ENCODE measurements at places on chromosomes 6 and 20.

DNA sequence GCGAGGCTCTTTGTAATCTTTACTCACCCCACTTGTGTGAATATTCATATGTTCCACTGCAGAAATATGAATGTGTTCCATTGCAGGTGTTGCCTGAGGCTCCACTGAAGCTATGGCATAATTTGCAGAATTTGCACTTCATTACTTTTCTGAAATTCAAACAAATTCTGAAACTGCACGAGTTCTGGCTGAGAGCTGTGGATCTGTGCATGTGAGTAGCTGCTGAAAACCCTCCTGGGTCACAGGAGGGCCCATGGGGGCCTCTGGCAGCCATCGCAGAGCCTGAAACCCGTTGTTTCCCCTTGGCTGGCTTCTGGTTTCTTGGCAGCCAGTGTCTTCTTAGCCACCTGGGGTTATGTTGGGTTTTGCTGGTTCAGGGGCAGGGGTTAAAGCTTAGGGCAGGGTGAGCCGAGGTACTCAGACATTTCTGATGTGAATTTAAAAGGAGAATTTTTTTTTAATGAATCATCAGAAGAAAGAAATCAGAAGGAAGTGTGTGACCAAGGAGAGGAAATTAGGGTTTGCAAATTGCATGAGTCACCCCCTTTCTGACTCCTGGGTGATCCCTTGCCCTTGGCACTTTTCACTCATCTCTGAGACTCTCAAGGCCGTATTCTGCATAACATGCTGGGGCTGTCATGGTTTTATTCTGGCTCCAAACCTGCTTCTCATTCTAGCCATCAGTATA, 40.6 kb downstream of the TOX2 start:
- DNase-seq, result peak; percentile 97

GRCh38 chr6:165842281-165842936, 179.4 kb upstream of the PDE10A start:
- no peak for DNase-seq

GRCh38 chr20:37144856-37145404, 34.2 kb upstream of the RPN2 start:
- DNase-seq, result no peak

GRCh38 chr6:156688620-156688971, 88.6 kb upstream of the ARID1B start:
- DNase-seq, result no peak

GRCh38 chr6:16316741-16317251, 78.4 kb downstream of the GMPR start:
- no peak for DNase-seq

- no peak for DNase-seq
Observed at GRCh38 chr6:22556266-22556665, 13.1 kb upstream of the HDGFL1 start.

GRCh38 chr20:57398231-57398821, 7.1 kb downstream of the RBM38 start:
- no peak for DNase-seq

DNA sequence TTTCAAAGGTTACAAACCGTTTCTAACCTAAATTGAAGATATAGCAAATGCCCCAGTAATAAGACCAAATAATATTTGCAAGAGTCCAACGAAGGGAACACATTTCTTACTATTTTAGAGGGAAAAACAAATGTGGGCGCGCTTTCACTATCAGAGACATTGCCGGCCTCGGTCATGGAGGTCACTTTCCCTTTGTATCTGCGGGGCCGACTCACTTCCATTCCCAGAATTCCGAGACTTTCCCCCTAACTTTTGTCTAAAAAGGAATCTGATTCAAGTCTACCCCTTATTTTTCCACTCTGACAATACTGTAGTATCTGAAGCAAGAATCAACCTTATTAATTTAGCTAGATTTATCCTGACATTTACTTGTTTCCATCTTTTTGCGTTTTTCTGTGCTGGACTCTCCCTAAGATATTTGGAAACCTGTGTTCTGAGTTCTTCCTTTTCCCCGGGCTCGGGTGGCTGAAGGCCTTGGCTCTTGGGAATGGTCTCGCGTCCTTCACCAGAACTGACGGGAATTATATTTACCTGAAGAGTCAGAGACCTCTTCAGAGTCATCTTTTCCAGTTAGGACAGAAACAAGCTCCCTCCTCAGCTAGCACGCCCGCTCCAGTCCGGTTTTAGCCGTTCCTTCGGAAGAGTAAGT, 71.8 kb upstream of the ZNF184 start:
- no peak for DNase-seq

DNA sequence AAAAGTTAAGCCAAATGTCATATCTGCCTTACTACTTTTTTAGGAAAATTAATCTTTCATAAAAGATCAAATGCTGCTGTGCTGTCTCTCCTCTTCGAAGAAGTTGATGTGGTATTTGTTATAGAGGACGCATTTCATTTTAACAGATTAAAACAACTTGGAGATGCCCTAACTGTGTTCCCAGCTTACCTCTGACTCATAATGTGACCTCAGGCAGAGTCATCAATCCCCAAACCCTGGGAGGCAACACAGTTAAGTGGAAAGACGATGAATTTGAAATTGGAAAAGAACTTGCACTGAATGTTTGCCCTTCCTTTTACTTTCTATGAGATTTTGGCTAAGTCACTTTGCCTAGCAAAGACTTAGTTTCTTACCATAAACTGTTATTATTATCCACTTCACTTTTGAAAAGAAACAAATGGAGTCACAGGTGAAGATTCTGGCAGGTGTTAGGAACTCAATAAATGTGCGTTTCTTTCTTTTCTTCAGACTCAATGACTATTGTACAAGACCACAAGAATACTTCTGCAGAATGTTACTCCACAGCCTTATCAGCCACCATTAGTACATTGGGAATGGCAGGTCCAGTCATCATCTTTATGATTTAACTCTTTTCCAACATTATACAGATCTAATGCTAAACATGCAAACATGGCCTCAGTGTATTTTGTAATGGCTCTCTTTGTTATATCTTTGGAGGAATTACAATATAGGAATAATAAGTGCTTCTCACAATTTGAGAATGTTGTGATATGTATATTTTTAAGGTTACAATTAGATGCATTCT, 102.6 kb downstream of the COL21A1 start:
- DNase-seq, result peak; percentile 41

- no peak for DNase-seq
Observed at GRCh38 chr20:19778404-19778803, 20.3 kb downstream of the RIN2 start.

DNA sequence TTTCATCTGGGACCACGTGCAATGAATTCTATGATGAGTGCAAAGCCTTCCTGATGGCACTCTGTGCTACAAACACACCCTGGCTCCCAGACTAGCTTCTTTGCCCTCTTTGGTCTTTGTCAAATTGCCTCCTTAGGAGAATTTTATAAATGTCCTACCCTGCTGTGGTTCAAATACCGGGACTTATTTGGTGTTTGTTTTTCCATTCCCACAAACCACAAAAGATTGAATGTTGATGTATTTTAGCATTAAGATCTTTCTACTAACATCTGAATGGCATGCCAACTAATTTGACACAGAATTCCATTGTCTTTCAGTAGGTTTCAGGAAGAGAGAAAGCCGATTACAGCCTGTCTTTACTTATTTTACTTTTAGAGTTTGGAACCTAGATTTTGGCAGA, 424.2 kb upstream of the SLC35B3 start:
- no peak for DNase-seq

GRCh38 chr6:6803180-6803977, 214.9 kb downstream of the LY86 start:
- no peak for DNase-seq

GRCh38 chr20:38164069-38164468, 1.0 kb downstream of the TGM2 start:
- DNase-seq, result no peak

DNA sequence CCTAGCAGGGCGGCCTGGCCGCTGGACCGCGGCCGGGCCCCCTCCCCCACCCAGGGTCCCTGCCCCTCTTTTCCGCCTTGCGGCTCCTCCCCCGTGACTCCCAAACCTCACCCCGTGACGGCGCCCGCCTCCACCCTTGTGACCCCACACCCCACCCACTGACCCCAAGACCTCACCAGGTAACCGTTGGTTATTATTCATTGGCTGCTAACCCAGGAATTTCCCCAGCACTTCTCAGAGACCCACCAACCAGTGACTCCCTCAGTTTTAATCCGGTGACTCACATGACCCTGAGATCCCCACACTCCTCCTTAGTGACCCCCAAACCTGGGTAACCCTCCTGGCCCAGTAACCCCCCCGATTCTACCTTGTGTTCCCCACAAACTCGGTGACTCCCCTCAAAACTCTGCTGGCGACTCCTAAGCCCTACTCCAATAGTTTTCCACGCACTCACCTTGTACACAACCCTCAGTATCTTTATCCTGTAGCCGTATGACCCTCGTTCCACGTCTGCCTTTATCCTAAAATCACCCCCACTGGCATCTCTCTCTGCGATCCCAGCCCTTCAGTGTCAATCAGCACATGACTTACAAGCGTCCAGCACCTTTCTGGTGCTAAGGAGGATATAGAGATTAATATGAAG, 534 bp downstream of the ZNF76 start:
- DNase-seq, result no peak

GRCh38 chr20:9280666-9281065, 211.8 kb downstream of the PLCB4 start:
- DNase-seq, result peak; percentile 18

GRCh38 chr20:7355051-7355450, 585.2 kb downstream of the HAO1 start:
- DNase-seq, result no peak

DNA sequence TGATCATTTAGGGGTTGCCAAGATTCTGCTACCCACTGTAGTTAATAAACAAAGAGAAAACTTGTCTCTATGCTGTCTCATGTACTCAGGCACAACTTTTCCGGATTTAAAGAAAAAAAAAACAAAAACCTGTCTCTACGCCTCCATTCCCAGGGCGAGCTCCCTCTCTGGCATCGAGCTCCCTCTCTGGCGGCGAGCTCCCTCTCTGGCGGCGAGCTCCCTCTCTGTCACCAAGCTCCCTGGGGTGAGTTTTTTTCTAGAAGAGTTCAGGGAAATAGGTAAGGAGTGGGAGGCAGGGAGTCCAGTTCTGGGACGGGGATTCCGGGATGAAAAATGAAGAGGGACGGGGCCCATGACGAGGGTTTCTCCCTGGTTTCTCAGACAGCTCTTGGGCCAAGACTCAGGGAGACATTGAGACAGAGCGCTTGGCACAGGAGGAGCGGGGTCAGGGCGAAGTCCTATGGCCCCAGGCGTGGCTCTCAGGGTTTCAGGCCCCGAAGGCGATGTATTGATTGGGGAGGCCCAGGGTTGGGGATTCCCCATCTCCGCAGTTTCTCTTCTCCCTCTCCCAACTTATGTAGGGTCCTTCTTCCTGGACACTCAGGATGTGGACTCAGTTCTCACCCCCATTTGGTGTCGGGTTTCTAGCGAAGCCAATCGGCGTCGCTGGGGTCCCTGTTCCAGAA, 16.5 kb upstream of the HLA-A start:
- no peak for DNase-seq

- DNase-seq, result no peak
Observed at GRCh38 chr20:64057628-64058498, 5.1 kb upstream of the TCEA2 start.

DNA sequence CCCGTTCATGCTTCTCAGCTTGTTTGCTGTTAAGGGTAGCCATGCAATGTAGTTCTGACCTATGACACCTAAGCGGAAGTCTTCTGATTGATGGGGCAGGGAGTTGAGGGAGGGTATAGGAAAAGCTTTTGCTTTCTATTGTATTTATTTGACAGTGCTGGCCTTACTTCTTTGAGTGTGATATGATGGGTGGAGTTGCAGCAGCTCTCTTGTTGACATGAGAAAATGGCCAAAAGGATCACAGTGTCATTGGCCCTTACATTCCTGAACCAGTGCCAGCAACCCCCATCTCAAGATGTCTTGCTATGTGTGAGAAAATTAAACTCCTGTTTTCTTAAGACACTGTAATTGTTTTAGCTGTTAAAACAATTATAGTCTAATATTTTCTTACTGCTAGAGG, 117.5 kb downstream of the SAMD5 start:
- DNase-seq, result no peak

GRCh38 chr6:136539967-136540652, 10.1 kb downstream of the MAP7 start:
- no peak for DNase-seq

DNA sequence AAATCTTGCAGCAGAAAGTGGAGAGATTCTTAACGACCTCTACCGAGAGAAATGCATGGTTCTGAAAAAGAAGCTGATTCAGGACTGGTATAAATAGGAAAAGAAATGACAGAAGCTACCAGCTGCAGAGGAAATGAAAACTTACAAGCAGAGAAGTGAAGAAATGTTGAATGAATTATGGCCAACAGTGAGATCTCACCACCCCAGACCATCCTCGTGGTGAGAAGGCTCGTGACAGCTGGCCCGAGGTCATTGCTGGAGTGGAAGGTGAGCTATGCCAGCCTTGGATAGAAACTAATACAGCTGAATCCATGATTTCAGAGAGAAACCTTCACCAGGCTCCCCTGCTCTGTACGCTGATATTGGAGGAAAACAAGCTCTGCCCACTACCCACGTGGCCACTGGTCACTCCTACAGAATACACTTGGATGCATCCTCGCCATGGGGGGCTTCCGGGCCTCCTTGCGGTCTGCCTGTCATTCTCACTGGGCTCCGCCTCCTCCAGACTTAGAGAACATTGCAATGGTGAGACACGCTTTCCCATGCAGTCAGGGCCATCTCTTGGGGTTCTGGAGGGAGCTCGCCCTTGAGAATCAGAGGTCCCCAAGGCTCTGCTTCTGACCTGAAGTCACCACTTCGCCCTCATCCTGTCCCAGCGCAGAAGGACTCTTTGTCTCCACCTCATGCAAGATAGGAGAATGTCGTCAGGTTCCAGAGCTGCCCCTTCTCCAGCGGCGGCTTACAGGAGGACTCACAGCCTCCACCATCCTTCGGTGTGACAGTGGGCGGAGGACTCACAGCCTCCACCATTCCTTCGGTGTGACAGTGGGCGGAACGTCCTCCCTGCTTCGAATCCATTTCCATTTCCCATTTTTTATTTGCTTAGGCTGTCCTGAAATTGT, 10.6 kb upstream of the TUBB2B start:
- no peak for DNase-seq

DNA sequence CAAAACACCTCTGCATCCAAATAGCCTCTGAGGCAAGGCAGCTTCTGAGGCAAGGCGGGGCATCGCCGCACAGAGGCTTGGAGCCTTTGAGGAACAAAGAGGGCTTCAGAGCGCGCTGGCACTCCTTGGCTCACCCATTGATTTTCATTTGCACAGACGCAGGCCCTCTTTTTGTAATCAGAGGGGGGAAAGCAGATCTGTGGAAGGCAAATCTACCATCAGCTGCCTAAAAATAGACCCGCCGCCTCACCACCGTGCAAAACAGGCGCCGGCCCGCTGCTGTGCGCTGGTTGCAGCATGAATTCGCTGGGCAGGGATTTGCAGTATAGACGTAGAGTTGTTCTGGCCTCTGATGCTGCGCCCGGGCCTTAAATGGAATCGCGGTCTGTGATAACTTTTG, 69.9 kb upstream of the STMND1 start:
- no peak for DNase-seq

DNA sequence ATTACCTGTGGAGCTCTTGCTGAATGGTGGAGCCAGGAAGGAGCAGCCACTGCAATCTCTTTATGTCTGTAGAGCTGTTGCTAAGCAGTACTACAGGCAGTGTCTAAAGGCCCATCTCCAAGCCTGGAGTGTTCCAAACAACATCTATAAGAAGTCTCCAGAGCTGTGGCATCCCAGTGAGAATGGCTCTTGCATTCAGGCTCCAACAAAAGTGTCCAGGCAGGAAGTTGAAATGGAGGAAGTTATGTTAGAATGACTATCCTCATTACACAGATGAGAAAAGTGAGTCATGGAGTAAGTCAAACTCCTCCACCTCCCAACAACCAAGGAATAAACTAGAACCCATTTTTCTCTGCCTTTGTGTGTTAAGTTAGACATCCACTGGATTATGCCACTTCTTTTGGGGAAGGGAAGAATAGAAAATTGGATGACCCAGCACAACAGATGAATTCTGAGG, 288.5 kb upstream of the STXBP5 start:
- no peak for DNase-seq

Data from GM04503 (cell line).